Activated naive CD4-positive, alpha-beta T cell treated with Interleukin-2 at 50 U/mL for 16 hours (primary cell): ENCODE measurements at places on chromosomes 3 and 15.

GRCh38 chr15:48628832-48629231 lies 16.7 kb downstream of the FBN1 start:
- no peak for DNase-seq

DNA sequence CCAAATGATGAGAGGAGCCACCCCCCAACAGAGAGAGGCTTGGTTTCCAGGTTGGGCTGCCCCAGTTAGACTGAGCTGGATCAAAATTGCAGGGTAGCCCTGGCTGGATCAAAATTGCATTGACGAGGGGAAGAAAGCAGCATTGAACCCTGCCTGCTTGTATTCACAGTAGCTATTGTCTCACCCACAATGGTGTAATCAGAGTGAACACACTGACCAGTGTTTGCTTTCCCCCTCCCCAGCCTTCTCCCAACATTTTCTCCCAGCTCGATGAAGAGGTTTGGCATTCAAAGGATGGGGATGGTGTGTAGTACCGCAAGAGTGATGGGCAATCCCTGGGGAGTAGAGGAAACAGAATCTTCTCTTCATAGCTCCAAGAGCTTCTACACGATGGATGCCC lies 223.8 kb downstream of the ADAMTS9 start:
- no peak for DNase-seq

DNA sequence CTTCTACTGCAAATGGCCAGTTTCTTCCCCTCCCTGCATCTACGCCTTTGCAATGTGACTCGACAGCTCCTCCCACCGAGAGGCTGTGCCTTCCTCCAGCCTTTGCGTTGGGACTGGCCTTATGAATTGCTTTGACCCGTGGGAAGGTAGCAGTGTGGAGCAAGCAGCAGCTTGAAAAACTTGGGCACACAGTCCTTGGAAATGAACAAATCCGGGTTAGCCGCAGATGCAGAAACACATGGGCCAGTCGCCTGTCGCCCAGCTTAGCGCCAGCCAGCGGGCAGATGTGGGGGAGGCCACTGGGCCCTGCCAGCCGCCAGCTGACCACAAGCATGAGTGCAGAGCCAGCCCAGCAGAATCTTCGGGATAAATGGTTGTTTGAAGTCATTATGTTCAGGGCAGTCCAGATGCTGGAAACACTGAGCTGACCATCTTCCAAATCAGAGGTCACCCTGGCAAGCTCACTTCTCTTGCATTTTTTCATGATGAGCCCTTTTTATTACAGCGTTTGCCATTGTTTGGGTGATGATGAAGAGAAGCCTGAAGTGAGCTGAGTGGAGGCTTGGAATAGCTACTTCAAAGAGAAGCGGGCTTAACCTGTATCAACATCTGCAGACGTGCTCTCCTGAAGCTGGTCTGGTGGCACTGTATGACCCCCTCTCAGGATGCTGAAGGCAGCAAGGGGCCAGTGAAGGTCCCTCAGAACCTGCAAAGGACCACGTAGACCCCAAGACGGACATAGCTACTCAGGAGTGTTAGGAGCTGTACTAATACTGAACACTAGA lies 9.8 kb downstream of the SELENOS start:
- DNase-seq: no peak

DNA sequence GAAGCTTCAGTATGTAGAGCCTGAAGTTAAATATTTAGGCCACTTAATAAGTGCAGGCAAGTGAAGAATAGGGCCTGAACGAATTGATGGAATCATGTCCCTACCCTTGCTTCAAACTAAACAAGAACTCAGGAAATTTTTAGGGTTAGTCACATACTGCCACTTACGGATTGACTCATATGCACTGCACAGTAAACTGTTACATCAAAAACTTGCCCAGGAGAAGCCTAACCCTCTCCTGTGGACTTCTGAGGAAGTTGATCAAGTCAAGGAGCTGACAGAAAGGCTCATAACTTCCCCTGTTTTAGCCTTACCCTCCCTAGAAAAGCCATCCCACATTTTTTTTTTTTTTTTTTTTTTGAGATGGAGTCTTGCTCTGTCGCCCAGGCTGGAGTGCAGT lies 20.6 kb upstream of the KBTBD12 start:
- DNase-seq: no peak

DNA sequence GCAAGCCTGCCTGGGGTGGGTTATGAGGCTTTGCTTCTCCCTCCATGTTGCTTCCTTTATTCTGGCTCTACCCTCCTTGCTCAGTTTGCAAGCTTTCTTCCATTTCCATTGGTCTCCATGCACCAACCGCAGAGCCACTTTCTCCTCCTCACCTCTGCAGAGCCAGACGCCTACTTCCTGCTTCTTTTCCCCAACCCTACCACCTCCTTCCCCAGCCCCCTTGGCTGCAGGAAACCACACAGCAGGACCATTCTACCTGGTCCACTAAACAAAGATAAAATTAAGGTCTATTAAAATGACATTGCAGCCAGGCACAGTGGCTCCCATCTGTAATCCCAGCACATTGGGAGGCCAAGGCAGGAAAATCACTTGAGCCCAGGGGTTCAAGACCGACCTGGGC lies 10.0 kb upstream of the CAV3 start:
- DNase-seq: no peak

GRCh38 chr3:79278681-79279080 lies 489.1 kb downstream of the ROBO1 start:
- DNase-seq: no peak

GRCh38 chr3:9947025-9947995 lies 4.9 kb downstream of the PRRT3 start:
- no peak for DNase-seq

DNA sequence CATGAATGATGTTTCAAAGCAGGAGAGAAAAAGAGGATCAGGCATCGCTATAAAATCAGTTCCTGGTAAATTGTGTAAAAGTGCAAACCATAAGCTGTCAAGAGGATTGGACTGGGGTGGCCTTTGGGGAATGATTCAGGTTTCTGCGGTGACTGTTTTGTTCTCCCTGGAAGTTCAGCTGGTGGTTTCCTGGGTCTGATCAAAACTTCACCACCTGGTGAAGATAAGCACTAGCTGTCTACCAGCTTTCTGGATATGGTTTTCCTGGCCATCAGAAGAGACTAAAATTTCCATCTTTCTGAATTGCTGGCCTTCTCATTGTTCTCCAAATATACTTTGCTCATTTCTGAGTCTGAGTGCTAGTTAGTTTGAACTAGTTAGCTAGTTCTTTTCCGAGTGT lies 2.7 kb upstream of the NANOGP8 start:
- no peak for DNase-seq

DNA sequence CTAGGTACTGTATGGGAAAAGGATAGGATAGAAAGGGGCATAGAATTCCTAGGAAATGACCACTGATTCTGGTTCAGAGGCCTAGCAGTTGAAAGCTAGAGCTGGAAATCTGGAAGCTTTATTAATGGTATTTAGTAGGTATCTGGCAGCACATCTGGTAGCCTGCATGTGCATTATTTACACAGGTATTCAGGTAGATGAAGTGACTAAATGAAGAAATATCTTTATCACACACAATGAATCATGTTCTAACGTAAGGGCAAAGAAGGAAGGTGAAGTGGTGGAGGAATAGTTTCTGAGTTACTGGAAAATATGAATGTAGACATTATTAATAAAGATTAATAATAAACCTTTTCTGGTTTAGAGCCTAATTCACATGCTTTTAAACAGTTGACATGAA lies 119.9 kb downstream of the MBNL1 start:
- DNase-seq: no peak

DNA sequence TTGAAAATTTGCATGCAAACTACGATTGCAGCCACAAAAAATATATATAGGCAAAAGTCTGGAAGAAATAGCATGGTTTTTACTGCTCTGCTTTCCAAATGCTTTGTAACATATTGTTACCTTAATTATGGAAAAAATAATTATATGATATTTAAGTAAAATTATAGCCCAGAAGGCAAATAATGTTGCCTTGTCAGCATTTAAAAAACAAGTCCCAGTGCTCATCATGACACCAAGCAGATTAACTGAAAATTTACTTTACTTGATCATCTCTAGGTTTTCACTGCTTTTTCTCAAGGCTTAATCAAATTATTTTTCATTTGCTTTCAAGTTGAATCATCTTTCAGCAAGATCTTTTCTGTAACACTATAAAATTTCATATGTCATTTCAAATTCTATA lies 262.9 kb downstream of the ZMAT3 start:
- DNase-seq: no peak

DNA sequence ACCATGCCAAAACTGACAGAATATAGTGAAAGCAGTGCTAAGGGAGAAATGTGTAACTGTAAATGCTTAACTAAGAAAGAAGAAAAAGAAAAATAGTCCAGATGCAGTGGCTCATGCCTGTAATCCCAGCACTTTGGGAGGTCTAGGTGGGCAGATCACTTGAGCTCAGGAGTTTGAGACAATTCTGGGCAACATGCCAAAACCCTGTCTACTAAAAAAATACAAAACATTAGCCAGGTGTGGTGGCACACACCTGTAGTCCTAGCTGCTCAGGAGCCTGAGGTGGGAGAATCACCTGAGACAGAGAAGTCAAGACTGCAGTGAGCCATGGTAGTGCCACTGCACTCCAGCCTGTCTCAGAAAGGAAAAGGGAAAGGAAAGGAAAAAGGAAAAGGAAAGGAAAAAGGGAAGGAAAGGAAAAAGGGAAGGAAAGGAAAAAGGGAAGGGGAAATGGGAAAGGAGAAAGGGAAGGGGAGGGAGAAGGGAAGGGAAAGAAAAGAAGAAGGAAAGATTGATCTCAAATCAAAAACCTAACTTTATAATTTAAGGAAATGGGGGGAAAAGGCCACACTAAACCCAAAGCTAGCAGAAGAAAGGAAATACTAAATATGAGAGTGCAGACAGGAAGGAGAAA lies 20.3 kb downstream of the C3orf33 start:
- DNase-seq: no peak

DNA sequence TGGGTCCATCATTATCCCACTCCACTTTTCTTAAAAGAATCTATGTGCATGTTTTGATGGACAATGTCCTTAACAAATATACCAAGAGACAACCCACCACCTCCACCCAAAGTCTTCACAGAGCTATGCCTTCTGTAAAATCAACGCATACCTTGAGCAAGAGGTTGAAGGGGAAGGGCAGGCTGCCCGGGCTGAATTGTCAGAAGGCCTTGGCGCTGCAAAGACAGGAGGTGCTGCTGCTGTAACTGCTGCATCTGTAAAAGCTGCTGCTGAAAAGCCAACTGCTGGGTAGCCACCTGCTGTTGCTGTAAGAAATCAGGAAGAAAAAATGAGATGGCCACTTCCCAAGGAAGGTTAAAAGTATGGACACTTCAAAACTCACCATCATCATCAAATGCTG lies 536.7 kb downstream of the FOXP1 start:
- DNase-seq: no peak

GRCh38 chr15:70375006-70375431 lies 277.3 kb upstream of the TLE3 start:
- DNase-seq: no peak

DNA sequence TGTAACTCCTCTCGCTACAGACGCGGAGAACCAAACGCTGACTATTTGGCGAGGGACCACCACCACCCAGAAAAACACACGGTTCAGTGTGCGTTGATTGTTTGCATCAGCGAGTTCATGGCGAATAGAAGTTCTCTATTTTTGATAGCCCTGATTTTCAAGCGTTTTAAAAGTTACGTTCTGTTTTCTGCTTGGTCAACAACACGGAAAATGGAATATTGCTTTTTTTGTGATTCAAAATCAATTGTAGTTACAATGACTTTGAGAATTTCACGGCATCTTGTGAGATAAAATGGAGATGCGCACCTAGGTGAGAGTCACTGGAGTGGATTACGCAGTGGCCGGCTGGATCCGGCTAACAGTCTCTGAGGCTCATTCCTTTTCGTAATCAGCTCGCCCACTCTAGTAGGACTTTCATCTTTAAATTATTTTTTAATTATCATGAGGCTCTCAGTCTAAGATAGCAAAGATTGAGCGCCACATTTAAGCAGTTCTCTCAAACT lies 54.8 kb downstream of the CCDC54 start:
- DNase-seq: no peak
